ENCODE measurements at places on chromosomes 1 and 21.

DNA sequence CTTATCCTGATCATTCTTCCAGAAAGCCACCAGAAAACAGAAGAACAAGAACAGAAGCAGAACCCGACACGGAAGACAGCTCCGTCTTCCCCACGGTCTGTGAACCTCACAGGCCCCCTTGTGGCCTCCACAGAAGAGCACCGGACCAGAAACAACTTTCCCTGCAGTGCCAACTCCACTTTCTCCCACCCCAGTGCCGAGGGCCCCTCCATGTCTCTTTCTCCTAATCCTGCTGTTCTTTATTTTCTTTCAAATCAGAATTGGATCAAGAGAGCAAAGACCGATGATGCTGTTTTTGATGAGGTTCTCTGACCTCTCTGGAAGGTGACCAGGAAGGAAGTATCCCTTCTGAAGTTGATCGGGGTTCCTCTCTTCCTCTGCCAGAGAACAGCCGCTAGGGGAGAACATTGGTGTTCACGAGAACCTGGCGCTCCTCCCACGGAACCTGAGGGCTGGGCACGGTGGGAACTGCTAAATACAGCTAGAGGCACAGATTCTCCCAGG is 58.9 kb upstream of the CTTNBP2NL start:
- DNase-seq = no peak

DNA sequence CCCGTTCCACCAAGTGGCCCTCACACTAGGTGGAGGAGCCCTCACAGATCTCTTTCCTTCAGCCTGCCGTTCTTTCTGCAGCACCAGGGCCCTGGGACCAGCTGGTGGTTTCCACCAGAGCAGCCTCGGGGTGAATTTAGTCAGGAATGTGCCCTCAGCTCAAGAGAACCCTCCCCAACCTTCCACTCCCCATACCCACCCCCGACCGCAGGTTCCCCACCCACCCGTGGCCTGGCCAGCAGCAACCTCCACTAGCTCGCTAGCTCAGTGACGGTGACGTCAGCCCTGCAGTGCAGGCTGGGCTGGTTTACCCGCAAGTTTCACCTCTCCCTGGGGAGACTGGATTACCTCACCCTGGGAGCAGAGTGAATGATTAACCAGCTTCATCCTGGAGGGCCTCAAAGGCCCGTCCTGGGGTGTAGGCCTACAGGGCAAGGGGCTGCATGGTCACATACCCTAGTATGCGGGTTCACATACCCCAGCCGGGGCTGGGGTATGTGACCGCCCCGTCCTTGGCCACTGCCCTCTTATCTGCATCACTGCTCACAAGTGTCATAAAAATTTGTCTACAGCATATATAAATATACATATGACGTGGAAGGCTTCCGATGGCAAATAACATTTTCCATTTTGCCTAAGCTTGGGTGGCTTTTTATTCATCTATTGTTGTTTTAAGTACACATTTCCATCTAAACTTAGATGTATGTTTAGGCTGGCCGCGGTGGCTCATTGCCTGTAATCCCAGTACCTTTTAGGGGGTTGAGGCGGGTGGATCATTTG is 24.5 kb downstream of the ELF3 start:
- DNase-seq = no peak

DNA sequence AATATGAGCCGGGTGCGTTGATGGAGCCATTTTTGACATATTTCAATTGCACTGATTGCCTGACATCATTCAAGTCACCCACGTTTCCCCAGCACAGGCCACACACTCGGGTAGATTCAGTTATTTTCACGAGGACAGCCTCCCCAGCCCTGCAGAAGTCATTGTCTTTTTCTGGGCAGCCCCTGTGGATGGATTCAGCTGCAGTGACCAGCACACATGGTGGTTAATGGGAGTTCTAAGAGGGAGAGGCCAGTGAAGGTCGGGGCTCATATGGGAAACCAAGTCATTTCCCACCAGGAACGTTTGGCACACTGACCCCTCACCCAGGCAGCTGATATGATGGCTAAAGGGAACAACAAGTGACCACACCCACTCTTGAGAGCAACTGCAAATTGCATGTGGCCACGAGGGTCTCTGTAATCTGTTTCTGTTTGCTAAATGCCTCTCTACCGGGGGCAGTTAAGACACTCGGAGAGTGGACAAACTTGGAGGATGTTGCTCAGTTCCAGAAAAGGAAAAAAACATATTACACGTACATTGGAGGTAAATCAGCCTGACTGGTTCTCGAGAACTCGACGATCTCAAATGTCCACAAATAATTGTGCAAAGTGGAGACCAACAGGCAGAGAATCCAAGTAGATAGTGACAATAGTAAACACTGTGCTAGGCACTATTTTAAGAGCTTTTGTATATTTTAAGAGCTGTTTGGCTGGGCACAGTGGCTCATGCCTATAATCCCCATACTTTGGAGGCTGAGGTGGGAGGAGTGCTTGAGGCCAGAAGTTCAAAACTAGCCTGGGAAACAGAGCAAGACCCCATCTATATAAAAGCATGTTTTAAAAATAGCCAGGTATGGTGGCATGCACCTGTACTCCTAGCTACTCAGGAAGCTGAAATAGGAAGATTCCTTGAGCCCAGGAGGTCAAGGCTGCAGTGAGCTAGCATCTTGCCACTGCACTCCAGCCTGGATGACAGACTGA is 167.2 kb upstream of the IRF2BP2 start:
- DNase-seq = no peak

- no peak for DNase-seq
Measured at GRCh38 chr1:110235834-110236682, 25.9 kb downstream of the KCNC4 start.

- DNase-seq = no peak
Measured at GRCh38 chr1:44820328-44821239, 12.3 kb downstream of the BTBD19 start.

DNA sequence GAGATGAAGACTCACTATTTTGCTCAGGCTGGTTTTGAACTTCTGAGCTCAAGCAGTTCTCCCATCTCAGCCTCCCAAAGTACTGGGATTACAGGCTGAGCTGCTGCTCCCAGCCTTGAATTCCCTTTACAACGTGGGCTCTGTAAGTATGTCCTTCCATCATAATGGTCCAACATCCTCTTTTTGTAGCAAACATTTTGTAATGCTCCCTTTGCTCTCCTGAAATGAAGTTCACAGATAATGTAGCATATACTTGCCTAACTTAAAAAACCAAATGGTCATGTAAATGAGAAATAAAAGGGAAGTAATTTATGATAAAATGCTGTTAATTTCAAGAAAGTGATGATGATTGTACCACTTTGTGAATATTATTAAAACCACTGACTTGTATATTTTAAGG is 30.5 kb upstream of the THEM4 start:
- DNase-seq = no peak

GRCh38 chr1:232457595-232457994 is 172.3 kb downstream of the SIPA1L2 start:
- DNase-seq = peak; percentile 8

GRCh38 chr1:160251011-160251410 is 11.3 kb downstream of the DCAF8 start:
- DNase-seq = no peak

- DNase-seq = no peak
Measured at GRCh38 chr1:7586031-7586941, 184.8 kb upstream of the VAMP3 start.

- no peak for DNase-seq
Measured at GRCh38 chr1:160713161-160713560, 1.5 kb upstream of the CD48 start.

GRCh38 chr1:113192242-113192641 is 119.2 kb downstream of the LRIG2 start:
- no peak for DNase-seq

DNA sequence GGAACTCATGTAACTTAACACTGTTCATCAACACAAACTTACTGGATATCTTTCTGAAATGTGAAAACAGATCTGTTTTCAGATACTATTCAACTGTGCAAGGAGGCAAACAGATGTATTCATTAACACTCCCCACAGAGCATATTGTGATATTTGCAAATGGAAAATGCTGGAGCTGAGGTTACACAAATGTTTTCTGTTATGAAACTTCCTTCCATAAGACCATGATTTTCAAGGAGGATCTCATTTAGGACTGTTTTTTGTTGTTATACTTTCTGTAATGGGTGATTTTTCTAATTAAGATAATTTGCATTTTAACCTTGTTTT is 56.1 kb downstream of the GABPA start:
- DNase-seq = no peak

GRCh38 chr1:200628223-200628881 is 7.8 kb upstream of the KIF14 start:
- DNase-seq = peak; percentile 6

DNA sequence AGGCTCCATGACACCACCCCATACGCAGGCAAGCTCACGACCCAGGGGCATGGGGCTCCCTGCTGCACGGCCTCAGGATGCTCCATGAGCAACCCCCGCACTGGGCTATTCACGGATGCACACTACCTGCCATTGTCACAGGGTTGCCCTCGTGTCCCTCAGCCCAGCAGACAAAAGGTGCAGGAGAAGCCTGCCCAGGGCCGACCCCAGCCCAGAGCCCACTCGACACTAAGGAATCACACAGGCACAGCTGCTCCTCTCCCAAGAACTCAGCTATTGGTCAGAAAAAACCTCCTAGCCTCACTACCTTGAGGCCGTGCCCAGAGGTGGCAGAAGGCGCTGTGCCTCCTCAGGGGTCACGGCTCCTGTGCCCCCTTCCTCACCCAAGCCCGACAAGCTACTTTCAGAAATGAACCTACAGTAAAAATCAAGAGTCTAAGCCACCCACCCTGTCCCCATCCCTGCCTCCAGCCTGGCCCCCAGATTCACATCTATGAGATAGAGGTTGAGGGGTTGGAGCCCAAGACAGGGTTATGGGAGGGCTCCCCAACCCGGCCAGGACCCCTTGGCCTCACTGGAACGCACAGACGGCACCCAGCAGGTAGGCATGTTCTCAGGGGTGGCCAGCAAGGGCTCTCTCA is 6.4 kb upstream of the SPATC1L start:
- DNase-seq = no peak

DNA sequence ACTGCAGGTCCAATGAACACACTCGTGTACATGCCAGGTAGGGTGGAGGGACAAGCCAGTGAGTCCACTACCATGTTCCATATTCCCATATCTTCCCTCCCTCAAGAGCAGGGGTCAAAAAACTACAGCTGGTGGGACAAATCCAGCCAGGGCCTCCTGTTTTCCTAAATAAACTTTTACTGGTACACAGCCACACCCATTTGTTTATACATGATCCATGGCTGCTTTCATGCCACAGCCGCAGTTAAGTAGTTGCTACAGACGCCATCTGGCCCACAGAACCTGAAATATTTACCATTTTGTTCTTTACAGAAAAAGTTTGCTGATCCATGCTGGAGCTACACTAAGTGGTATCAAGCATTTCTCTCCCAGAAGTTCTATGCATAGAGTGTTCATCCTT is 42.4 kb downstream of the CASQ2 start:
- no peak for DNase-seq

- no peak for DNase-seq
Measured at GRCh38 chr1:187477103-187477502, 648.4 kb downstream of the PLA2G4A start.

DNA sequence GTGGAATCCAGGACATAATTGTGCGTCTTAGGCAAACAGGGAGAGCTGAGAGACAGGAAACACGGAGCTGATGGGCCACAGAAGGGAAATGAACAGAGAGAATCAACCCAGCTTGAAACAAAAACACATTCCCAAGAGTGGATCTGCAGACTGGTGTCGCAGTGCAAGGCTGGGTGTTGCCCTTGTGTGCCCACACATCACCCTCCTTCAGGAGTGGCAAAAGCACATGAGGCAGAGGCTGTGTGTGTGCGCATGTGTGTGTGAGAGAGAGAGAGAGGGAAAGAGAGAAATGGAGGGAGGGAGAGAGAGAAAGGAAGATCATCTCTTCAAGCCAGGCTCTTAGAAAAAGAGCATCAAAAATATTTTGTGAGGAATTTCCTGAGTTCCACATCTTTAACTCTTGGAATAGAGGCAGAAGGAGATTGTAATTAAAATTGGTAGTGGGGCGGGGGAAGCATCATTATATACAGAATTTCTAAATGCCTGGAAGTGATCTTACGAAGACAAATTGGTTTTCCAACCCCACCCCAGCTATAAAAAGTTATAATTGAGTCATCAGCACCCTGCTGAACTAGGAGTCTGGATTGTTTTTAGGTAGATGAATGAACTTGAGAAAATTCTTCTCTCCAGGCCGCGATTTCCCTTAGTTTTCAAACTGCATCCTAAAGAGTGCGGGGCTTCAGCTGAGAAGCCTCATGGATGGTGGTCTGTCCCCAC is 480.7 kb downstream of the NPHP4 start:
- DNase-seq = no peak

- no peak for DNase-seq
Measured at GRCh38 chr1:112006416-112007025, 17.1 kb upstream of the KCND3 start.

GRCh38 chr1:212926372-212926771 is 24.0 kb upstream of the VASH2 start:
- no peak for DNase-seq

- DNase-seq = no peak
Measured at GRCh38 chr1:173444757-173445156, 32.4 kb upstream of the PRDX6 start.

- no peak for DNase-seq
Measured at GRCh38 chr1:26697978-26698849, 2.4 kb downstream of the ARID1A start.

Data from activated CD8-positive, alpha-beta memory T cell treated with anti-CD3 and anti-CD28 coated beads for 4 hours (primary cell).